ENCODE measurements at places on chromosomes 1 and 21. TPM values are rescaled to one million over a fixed set of nuclear protein-coding genes. Genes with fewer than 3 reads are reported as not detected.

The RASSF5 gene
- polyA plus RNA-seq, result 5.0 TPM

The BCL10 gene
- 21.4 TPM for polyA plus RNA-seq

The CFHR3 gene
- 0.69 TPM for polyA plus RNA-seq

The HSPA6 gene
- polyA plus RNA-seq, result 0.41 TPM

The CCDC181 gene
- 10.1 TPM for polyA plus RNA-seq

The LRRC40 gene
- polyA plus RNA-seq, result 33.6 TPM

The AMY1A gene
- 0.57 TPM for polyA plus RNA-seq

The IRF6 gene
- 19.4 TPM for polyA plus RNA-seq

The CROCC gene
- 62.2 TPM for polyA plus RNA-seq

The GJA5 gene
- polyA plus RNA-seq, result 23.5 TPM

The OR6Y1 gene
- polyA plus RNA-seq, result not detected

The KRTAP19-5 gene
- not detected for polyA plus RNA-seq

The KCNE1 gene
- polyA plus RNA-seq, result 0.22 TPM

The INAVA gene
- 39.6 TPM for polyA plus RNA-seq

The FAM72C gene
- 4.4 TPM for polyA plus RNA-seq

The NBPF20 gene
- 2.3 TPM for polyA plus RNA-seq

The TP73 gene
- 0.73 TPM for polyA plus RNA-seq

The LCE3D gene
- not detected for polyA plus RNA-seq

The VANGL2 gene
- polyA plus RNA-seq, result 31.9 TPM

The KANK4 gene
- 23.4 TPM for polyA plus RNA-seq

The RIPPLY3 gene
- 1.6 TPM for polyA plus RNA-seq

The SFN gene
- polyA plus RNA-seq, result 0.62 TPM

The CD48 gene
- polyA plus RNA-seq, result 2.6 TPM

The SMAP2 gene
- 27.4 TPM for polyA plus RNA-seq

The TSACC gene
- polyA plus RNA-seq, result 1.2 TPM

The PHGDH gene
- 250 TPM for polyA plus RNA-seq

The TMPRSS2 gene
- polyA plus RNA-seq, result 38.6 TPM

The MTFR1L gene
- polyA plus RNA-seq, result 112 TPM

The FTCD gene
- 51.7 TPM for polyA plus RNA-seq

The GSTM1 gene
- polyA plus RNA-seq, result 1.7 TPM

The GBP6 gene
- 0.03 TPM for polyA plus RNA-seq

The AMY1C gene
- not detected for polyA plus RNA-seq

The WDR64 gene
- 1.5 TPM for polyA plus RNA-seq

The LDLRAP1 gene
- 15.4 TPM for polyA plus RNA-seq

The PPCS gene
- polyA plus RNA-seq, result 80.2 TPM

The HSD3B1 gene
- polyA plus RNA-seq, result 1.1 TPM

The WDR77 gene
- 44.7 TPM for polyA plus RNA-seq

The ZMYND12 gene
- polyA plus RNA-seq, result 4.4 TPM

The TLCD4 gene
- polyA plus RNA-seq, result 6.5 TPM
